ENCODE measurements at places on chromosomes 11 and 22. TPM values are rescaled to one million over a fixed set of nuclear protein-coding genes. Genes with fewer than 3 reads are reported as not detected.

GRCh38 chr11:17807034-17807433, 72.5 kb downstream of the KCNC1 start:
- DNase-seq: no peak

DNA sequence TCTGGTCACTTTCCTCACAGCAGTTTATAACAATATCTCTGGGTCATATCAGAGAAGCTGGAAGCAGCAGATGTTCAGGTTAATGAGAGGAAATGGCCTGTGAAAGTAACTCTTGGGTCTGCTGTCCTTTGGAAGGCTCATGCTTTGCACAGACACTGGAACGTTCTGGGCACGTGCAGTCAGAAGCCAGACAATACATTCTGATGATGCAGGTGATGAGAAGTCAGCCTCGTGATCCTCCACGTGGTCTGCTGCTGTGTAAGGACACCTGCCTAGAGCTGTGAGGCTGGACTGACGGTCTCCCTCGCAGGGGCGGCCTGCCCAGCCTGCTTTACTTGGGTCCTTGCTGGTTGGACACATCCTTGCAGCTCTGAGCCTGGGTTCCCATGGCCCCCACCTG, 18.8 kb upstream of the ADORA2A start:
- no peak for DNase-seq

- no peak for DNase-seq
Measured at GRCh38 chr11:119424775-119425174, 1.8 kb upstream of the THY1 start.

DNA sequence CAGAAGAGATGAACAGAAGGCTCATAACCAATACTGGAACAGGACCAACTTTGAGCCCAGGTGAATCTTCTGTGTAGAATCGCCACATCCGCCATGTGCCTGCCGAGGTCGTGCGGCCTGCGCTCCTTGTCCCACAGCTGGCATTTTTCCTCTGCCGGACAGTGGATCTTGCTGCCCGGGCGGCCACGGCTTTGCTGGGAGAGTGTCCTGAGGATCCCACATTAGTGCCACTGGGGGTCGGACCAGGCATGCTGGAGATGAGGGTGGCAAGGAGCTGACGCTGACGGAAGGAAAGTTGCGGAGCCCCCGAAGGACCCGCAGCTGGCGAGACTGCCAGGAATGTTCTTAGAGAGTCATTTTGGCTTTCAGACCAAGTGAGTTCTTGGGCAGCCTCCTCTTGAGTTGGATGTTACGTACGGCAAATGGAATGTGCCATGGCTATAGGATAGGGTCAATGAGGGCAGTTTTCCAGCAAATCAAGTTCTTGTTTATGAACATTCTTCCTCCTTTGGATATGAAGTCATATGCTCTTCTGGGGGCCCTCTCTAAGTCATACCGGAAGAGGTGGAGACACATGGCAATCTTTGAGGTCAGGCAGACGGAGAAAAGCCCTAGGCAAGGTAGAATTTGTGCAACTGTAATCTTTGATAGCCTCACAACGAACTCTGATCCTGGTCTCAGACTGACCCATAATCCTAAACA, 57.4 kb upstream of the NUP160 start:
- DNase-seq: no peak

- DNase-seq: no peak
Measured at GRCh38 chr11:92638678-92639077, 330.8 kb upstream of the MTNR1B start.

DNA sequence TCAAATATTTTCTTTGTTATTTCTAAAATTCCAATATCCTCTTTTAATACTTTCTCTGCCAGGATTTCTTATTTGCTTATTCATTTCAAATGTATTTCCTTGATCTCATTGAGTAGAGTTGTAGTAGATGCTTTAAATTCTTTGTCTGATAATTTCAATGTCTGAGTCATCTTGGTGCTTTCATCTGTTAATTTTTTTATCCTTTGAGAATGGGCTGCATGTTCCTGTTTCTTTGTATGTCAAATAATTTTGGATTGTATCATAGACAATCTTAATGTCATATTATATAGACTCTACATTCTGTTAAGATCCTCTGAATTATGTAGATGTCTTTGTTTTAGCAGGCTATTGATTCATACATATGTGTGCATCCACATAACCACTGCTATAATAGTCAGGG, 57.5 kb downstream of the MYEOV start:
- no peak for DNase-seq

DNA sequence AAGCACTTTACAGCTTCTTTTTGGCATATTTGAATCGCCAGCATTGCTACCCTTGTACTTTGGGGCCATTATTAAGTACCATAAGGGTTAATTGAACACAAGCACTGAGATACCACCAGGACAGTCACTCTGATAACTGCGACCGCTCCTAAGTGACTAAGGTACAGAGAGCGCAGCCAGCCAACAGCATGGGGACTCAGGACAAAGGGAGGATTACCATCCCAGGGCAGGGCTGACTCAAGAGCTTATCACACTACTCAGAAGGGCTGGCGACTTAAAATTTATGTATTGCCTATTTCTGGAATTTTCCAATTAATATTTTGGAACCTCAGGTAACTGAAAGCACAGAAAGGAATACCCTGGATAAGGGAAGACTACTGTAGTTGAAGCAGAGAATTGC, 479 bp downstream of the ZNF280A start:
- no peak for DNase-seq

GRCh38 chr11:62902932-62903331, 18.2 kb downstream of the CHRM1 start:
- no peak for DNase-seq

DNA sequence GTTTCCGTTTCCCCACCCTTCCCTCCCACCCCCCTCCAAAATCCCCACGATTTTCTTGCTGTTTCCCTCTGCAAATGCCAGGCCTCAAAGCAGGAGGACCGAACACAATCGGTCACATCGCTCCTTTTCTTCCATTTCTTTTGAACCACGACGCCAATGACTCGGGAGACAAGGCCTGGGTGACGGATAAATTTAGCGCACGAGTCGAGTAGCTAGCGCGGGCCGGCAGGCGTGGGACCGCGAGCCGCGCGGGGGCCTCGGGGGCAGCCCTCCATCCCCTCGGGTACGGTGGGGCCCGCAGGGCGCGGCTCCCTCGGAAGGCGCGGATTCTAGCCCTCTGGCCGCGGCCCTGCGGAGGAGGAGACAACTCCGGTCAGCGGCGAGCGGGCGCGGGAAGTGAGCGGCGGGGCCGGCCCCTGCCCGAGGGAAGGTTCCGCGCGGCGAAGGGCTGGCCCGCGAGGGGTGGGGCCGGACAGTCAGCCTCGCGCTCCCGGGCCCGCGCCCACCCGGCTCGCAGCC, 414 bp downstream of the JOSD1 start:
- no peak for DNase-seq

DNA sequence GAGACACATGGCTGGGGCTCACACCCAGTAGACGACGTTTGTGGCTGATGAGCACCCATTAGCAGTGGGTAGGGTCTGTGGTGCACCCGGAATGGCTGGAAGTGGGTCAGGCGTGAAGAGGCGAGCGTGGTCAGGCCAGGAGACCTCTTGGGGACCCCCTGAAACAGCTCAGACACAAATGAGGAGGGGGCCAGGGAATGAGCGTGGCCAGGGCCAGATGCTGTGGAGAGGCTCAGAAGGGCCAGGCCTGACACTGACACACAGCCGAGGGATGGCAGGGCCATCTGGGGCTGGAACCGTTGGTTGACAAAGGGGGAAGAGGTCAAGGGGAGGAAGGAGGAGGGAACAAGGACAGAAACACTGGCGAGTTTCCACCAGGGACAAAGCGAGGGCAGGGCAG, 162.8 kb downstream of the SHANK2 start:
- DNase-seq: no peak

- no peak for DNase-seq
Measured at GRCh38 chr11:58576887-58577471, 1.3 kb upstream of the LPXN start.

GRCh38 chr11:46277622-46278386, at the start of gene CREB3L1:
Gene CREB3L1 (plus strand): TSS chr11:46277662. CDS start chr11:46278112, 450 bp downstream.
- no peak for DNase-seq

DNA sequence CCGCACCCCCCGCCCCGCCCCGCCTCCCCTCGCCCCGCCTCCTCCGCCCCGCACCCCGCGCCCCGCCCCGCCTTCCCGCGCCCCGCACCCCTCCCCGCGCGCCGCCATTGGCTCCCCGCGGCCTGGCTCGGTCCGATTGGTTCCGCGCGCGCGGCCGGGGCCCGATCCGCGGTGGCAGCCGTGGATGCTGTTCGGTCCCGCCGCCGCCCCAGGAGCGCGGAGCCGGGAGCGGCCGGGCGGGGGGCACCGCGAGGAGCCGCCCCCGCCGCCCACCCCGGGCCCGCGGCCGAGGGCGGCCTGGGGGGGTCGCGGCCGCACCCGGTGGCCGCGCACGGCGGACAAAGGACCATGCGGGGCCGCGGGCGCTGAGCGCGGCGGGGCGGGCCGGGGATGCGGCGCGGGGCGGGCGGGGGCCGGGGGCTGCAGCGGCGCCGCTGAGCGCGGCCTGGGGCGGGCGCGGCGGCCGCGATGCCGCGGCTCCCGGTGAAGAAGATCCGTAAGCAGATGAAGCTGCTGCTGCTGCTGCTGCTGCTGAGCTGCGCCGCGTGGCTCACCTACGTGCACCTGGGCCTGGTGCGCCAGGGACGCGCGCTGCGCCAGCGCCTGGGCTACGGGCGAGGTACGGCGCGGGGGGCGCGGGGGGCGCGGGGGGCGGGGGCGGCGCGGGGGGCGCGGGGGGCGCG, at the start of gene B4GALNT4:
TSS of gene B4GALNT4 (plus strand) at position 164 of the 683 bp plus-strand sequence. CDS start at position 469, 305 bp downstream.
- DNase-seq: no peak

GRCh38 chr11:97912629-97913028, 1108.1 kb upstream of the CNTN5 start:
- no peak for DNase-seq

DNA sequence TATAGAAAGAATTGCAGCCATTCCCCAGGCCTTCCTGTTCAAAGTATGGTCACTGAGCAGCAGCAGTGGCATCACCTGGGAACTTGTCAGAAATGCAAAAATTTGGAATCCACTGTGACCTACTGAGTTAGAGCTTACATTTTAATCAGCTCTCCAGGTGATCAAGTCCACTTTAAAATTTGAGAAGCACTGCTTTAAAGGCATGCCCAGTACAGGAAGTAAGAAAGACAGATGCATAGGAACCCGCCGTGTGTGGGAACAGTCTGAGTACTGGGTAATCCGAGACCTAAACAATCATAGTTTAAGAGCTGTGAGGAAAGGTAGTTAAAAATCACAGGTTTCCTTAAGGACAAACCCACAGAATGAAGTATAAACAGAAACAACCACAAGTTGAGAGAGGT, 462.4 kb downstream of the RAB38 start:
- no peak for DNase-seq

DNA sequence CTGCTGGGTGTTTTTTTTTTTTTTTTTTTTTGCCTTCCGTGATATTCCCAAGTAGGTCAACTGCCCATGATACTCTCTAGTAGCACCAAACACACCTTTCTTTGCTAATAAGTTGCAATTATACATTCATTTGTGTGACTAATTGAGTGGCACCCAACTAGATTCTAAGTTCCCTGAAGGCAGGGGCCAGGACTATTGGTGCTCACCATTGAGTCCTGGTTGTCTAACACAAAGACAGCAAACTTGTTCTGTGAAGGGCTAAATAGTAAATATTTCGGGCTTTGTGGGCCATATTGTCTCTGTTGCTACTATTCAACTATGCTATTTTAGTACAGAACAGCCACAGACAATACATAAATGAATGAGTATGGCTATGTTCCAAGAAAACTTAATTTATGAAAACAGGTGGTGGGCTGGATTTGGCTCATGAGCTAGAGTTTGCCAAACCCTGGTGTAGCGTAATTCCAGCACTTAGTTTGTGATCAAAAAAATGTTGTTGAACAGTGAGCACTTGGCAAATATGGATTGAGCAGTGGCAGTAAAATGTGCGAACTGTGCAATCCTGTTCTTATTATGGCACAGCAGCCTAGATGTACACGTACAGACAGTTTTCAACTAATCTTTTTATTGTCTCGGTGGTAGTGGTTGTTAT, 11.3 kb downstream of the ENDOD1 start:
- DNase-seq: no peak

DNA sequence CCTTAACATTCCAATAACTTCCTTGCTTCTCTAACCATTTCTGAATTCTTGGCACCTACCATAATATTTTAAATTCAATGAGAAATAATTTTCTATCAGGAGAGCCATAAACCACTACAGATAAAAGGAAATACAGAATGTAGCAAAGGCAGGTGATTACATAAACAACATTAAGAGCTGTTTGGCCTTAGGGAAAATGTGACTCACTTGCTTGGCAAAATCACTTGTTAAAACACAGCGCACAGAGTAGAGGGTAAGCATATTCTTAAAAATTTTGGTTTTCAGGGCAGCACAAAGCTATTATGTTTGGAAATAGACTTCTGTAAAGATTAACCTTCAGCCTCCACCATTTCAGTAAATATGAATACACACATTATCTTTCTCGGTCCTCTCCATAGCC, 26.4 kb downstream of the IZUMO1R start:
- DNase-seq: no peak

DNA sequence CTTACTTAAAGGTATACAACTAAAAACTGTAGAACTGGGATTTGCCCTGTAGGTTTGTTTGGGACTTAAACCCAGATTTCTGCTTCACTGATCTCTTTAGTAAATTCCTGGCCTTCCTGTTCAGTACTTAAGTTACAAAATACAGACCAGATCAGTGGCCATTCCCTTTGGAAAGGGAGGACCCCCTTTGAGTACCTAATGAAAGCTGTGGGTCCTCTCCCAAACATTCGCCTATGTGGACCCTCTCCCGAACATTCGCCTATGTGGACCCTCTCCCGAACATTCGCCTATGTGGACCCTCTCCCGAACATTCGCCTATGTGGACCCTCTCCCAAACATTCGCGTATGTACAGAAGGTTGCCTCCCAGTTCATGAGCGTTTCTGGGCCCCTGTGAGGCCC, 10.3 kb downstream of the L3MBTL2 start:
- no peak for DNase-seq

- DNase-seq: no peak
Measured at GRCh38 chr22:43744700-43745410, 67.2 kb downstream of the EFCAB6 start.

DNA sequence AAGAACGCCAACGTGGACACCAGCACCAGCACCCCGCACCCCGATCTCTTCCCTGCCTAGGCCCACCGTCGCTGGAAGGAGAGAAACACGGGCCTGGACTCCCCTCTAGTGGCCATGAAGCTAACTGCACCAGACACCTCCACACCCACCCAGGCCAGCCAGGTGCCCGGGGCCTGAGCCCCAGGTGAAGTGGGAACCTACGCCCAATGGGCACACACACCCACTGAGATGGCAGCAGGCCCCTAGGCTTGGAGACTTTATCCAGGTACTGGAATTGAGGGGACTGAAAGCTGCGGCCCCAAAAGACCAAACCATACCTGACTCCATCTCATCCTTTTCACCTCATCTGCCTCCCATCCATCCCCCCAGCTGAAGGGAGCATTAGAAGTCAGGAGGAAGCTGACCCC, 81.0 kb downstream of the BUD13 start:
- peak; percentile 63 for DNase-seq

GRCh38 chr22:42160830-42161696, 30.5 kb upstream of the CYP2D6 start:
- peak; percentile 79 for DNase-seq

- DNase-seq: no peak
Measured at GRCh38 chr11:77175869-77176539, 48.0 kb downstream of the MYO7A start.

BAIAP2L2 gene
- 254 TPM for total RNA-seq

TEAD1 gene
- 66.6 TPM for total RNA-seq

SLC5A1 gene
- 1,009 TPM for total RNA-seq

PSMC3 gene
- 75.5 TPM for total RNA-seq

PRODH gene
- total RNA-seq: 239 TPM

OR52A1 gene
- total RNA-seq: not detected

SPI1 gene
- 27.2 TPM for total RNA-seq

NEFH gene
- total RNA-seq: 0.66 TPM

SMCO4 gene
- 43.2 TPM for total RNA-seq

SLC22A6 gene
- not detected for total RNA-seq

POLR2F gene
- total RNA-seq: 52.4 TPM

AIFM3 gene
- 11.8 TPM for total RNA-seq
